ENCODE measurements at places on chromosomes 6 and 20.

DNA sequence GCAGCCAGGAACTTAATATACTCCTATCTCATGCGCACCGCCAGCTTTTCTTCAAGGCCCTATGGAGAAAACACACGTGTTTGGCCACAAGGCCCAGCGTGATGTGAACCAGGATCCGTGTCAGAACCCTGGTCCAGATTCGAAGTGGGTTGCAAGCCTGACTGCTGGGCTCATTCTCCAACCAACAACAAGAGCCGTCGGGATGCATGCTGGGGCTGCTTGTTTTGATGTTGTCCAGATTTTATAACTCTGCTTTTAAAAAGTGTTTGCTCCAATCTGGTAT, 463 bp upstream of the SLC22A2 start:
- no peak for DNase-seq

- no peak for DNase-seq
Observed at GRCh38 chr20:44018942-44019637, 104.4 kb downstream of the TOX2 start.

GRCh38 chr6:38750968-38751615, 36.0 kb downstream of the DNAH8 start:
- no peak for DNase-seq

GRCh38 chr6:81814370-81815076, 62.0 kb upstream of the TENT5A start:
- DNase-seq: no peak

- no peak for DNase-seq
Observed at GRCh38 chr6:11370191-11371018, 137.9 kb upstream of the NEDD9 start.

DNA sequence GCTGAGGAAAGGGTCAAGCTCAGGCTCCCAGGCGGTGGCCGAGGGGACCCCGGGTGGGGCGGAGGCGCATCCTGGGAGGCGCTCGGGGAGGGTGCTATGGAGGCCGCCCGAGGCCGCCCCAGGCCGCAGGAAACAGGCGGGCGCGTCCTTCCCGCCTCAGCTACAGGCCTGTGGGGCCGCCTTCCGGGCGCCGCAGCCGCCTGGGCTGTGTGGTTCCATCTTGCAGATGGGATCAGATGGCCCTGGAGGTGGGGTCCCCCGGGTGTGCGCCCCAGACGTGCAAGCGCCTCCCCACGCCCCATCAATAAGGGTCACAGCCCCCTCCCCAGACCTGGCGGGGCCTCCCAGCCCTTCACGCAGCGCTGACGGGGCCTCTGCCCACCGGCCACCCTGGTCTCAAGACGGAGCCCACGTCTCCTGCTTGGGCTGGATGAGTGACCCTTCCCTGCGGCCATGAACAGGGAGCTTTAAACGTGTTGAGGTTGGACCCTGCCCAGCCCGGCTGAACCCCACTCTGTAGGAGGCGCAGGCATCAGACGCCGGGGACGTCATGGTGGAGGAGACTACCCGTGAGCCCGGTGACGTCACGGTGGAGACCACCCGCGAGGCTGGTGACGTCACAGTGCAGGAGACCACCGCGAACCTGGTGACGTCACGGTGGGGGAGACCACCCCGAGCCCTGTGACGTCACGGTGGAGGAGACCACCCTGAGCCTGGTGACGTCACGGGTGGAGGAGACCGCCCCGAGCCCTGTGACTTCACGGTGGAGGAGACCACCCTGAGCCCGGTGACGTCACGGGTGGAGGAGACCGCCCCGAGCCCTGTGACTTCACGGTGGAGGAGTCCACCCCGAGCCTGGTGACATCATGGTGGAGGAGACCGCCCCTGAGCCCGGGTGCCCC, 267.0 kb downstream of the DLL1 start:
- DNase-seq: no peak

- no peak for DNase-seq
Observed at GRCh38 chr6:46243754-46244153, 73.0 kb upstream of the ENPP5 start.

DNA sequence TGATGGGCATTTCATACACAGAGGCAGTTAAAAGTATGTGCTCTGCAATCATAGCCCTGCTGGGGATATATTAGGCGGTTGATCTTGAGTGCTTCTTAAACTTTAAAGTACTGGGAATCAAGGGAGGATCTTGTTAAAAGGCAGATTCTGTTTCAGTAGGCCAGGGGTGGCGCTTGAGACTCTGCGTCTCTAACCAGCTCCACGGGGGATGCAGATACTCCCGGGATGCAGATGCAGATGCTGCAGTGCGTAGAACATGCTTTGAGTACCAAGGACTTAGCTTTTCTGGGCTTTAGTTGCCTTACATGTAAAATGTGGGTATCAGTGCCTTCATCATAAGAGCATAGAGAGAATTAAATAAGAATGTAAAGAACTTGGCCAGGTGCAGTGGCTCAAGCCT, 44.4 kb upstream of the ENPP5 start:
- DNase-seq: no peak

GRCh38 chr6:159865226-159865920, 25.4 kb upstream of the MAS1 start:
- no peak for DNase-seq

DNA sequence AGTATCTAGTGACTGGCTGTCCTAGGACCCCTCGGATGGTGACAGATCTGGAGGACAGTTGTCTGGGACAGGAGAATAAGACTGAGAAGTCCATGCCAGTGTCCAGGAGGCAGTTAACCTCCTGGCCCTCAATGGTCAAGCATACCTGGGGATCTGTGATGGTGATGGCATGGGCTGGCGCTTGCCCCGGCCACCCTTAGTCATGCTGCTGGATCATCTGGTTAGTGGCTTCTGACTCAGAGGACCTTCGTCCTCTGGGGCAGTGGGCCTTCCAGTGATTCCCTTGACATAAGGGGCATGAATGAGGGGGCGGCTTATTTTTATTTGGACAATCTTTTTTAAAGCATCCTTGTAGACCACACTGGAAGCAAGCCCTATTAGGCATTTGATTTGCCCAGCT, 24.0 kb upstream of the SF3B5 start:
- DNase-seq: no peak

DNA sequence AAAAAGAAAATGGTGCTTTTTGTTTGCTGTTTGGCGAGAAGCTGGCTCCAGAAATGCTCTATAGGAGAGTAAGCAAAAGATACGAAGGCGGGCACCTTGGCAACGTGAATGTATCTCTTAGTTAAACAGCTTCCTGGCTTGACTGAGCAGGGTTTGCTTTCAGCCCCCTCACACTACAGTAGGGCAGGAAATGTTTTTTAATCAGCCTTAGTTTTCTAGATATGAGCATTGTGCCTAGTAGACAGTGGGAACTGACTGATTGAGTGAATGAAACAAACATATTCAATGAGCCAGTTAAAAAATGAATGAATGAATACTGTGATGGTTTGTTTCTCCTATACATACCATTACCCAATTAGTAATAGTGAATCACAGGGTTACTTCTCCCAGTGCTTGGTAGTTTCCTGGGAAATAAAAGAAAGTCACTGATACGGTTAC, 19.9 kb downstream of the CAP2 start:
- no peak for DNase-seq

DNA sequence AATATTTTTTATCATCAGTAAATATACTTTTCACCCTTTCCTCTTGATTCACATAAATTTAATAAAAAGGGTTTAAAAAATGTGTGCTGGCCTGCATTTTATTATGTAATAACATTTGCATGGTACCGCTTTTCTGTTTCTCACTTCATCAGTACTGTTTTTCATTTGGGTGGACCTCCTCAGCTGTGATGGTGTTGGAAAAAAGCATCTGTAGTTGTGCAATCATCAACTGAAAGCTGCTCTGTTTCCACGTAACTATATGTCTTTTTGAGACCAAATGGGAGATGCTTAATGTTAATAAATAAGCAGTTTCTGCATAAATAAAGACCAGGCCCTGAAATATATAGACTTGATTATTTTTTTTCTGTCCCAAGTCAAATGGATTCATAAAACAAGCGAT, 31.6 kb upstream of the CENPW start:
- no peak for DNase-seq

- no peak for DNase-seq
Observed at GRCh38 chr6:145276756-145277155, 458.6 kb downstream of the EPM2A start.

DNA sequence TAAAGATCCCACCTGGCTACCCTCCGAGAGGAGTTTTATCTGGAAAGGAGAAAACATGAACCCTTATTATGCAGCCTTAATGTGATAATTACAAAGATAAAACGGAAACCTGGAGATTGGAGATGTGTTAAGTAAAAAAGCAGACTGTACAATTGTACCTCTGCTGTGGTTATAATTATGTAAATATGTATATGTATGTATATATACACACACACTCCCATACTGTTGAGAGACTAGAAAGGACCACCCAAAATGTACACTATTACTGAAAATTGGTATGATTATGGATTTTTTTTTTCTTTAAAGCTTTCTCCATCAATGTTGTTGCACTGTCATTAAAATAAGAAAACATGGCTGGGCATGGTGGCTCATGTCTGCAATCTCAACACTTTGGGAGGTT, 72.1 kb upstream of the BCLAF1 start:
- no peak for DNase-seq

DNA sequence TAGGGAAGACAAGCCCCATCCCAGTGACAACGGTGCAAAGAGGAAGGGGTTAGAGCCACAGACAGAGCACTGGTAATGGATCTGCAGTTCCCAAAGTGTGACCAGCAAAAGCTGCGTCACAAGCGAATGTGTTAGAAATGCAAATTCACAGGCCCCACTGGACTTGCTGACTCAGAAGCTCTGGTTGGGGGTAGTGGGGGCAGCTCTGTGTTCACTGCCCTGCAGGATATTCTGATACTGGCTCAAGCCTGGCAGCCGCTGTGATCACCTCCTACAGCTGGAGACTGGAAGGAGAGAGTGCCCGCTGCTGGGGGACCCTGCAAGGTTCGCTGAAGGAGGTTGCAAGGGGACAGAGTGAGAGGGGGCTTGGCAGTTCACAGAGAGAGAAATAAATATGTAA, 179.7 kb upstream of the CDH4 start:
- DNase-seq: no peak

- DNase-seq: no peak
Observed at GRCh38 chr6:16706911-16707783, 54.1 kb downstream of the ATXN1 start.

DNA sequence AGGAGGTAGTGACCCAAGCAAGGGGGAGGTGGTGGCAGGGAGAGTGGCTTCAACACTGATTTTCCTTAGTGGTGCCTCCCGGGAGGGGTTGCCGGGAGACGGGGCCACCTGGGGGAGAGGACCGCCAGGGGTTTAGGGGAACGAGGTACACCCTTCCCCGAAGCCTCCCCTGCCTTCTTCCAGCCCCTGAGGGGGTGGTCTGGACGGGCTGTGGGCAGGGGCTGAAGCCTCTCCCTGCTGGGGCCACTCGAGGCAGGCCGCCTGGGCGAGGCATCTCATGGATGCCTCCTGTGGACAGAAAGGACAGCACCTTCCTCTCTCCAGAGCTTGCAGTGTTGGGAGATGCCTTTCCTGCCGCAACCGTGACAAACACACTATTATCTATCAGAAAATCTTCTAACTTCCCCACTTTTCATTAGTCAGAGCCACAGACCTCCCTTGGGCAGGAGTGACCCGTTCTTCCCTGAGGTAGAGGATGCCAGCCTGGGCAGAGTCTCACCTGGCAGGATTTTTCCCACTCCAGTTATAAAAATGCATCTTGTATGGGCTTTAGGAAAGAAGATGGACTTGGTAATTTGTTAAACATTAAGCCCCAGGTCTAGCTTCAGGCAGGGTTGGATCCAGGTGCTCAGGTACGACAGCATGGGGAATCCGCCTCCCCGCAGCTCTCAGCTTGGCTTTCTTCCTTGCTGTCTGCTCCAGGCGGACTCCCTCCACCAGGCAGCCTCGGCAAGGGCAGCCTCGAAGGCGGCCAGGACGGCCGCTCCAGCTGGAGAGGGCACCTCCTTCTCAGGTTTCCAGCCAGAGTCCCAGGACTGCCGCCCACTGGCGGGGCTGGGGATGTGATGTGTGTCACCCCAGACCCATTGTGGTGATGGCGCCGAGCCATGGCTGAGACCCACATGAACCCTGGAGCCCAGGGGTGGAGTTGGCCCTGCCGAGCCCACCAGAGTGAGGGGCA, 11.0 kb downstream of the HRH3 start:
- no peak for DNase-seq

DNA sequence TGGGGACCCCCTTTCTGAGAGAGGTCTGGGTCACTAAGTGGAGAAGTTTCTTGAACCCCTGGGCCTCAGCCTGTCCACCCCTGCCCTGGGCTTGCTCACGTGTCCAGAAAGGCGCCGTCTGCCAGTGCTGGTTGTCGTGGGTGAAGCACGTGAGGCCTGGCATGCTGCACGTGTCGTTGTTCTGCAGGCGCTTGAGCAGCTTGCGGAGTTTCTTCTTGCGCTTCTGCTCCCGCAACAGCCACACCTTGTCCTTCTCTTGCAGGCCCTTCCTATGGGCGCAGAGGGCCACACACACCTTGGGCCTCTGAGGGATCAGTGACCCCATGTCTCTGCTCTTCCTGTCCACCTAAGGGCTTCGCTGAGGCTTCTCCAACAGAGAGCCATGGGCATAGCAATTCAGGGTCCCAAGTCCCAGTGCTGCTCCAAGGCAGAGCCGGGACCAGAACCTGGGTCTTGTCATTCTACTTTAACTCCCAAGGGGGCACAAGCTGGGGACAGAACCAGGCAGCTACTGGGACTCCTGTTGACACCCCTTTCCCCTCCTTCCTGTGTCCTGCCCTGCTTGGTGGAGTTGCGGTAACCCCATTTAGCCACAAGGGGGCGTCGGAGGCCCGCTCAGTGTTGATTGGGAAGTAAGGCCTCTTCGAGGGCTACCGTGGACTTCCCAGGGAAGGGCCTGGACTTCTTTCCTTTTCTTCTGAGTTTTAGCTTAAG, 121.8 kb downstream of the SULF2 start:
- DNase-seq: peak; percentile 72

DNA sequence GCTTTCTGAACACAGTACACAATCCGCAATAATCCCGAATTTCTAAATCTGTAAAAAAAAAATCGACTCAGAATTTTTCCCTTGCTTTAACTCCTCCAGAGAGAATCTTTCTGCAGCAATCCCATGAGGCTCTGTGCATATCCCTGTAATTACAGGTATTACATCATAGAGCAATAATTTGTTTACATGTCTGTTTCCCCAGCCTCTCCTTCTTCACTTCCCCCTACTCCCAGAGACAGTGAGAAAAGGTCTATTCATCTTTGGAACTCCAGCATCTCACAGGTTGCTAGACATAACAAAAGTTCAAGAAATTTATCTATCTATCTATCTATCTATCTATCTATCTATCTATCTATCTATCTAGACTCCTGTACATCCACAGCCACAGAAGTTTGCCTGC, 26.0 kb downstream of the KLHL31 start:
- DNase-seq: no peak

DNA sequence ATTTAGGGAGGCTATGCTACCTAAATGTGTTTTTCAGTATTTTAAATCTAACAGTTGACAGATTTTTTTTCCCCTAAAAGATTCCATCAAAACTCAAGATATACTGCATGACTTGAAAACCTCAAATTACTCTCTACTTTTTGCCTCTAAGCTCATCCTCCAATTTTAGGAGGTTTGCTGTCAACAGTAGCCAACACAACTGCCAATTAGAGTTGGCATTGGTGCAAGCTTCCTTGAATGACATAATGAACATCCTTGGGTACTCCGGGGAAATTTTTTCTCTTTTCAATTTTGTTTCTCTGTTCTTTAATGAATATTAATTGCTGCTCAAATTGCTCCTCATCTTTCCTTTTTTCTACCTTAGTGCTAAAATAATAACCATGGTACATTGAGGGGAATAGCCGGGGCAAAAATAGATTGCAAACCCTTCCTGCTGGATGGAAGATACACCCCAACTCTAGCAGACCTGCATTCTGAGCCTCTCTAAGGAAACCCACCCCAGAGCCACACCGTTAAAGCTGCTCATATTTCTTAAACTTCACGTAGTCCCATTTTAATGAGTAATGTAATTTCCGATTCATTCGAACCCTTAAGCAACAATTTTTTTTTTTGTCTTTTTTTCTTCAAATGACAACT, 34.3 kb downstream of the SLC22A23 start:
- no peak for DNase-seq
